ENCODE measurements at places on chromosomes 2 and 18. TPM values are rescaled to one million over a fixed set of nuclear protein-coding genes. Genes with fewer than 3 reads are reported as not detected.

Gene CBLN2
- 2.5 TPM for polyA plus RNA-seq

Gene PROC
- 0.93 TPM for polyA plus RNA-seq

DNA sequence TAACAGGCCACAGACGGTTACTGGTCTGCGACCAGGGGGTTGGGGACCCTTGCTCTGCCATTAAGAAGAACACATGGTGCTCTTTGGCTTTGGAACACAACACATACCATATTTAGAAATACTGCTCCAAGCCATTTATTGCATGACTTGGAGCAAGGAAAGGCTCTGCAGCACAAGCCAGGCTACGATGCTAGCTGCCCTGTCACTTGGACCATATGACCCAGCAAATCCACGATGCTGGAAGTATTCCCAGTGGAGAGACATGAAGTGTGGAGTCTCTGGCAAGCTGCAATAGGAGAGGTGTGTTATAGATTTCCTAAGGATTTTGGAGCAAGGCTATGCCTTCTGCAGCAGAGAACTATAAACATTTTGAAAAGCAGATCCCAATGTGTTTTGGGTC lies 171.2 kb downstream of the HAUS1 start:
- DNase-seq: no peak

Gene LOXHD1
- polyA plus RNA-seq: 2.8 TPM

Gene UGT1A10
- not detected for polyA plus RNA-seq

GRCh38 chr2:240431271-240431660 lies 4.2 kb upstream of the GPC1 start:
- no peak for DNase-seq

- DNase-seq: no peak
Measured at GRCh38 chr2:39326644-39327043, 82.9 kb upstream of the CDKL4 start.

DNA sequence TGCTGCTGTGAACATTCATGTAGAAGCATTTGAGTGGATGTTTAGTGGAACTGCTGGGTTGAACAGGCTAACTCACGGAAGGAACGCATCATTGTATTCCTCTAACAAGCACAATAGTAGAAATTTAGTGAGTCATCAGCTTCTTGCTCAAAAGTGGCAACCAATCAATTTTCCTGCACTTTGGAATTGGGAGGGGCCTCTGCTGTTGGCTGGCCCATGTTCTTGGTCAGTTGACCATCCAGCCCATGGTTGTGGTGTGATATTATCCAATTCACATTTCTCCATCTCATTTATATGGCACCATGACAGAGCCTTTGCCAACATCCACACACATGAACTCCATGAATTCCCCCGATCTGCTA lies 95.0 kb downstream of the TNFRSF11A start:
- DNase-seq: peak; percentile 12

DNA sequence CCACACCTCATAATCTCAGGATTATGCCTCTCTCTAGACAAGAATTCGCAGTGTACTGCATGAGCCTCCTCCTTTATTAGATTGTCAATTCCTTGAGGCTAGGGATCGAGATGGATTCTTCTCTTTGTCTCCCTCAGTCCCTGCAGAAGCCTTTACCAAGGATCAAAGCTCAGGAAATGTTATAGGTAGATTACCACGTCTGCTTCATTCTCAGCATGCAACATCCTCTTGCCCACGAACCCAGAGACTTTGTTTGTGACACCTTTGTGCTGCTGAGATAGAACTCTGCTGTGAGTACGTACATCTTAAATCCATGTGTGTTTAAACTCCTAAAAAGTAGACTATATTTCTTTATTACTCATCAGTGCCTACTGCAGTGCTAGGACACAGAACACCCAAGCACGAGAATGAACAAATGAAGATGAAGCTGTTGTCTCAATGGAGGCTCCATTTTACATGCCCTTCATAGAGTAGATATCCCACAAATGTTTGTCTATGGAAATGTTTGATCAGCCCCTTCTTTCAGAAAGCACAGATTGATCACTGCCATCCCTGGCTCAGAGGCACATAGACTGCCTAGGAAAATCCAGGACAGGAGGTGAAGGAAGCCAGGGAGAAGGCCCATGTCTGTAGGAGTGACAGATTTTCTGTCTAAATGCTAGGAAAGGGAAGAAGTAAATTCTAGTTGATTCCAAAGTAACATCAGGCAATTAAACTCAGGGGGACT lies 98.8 kb upstream of the KLHL29 start:
- DNase-seq: no peak

- no peak for DNase-seq
Measured at GRCh38 chr2:139427164-139427563, 647.0 kb upstream of the NXPH2 start.

DNA sequence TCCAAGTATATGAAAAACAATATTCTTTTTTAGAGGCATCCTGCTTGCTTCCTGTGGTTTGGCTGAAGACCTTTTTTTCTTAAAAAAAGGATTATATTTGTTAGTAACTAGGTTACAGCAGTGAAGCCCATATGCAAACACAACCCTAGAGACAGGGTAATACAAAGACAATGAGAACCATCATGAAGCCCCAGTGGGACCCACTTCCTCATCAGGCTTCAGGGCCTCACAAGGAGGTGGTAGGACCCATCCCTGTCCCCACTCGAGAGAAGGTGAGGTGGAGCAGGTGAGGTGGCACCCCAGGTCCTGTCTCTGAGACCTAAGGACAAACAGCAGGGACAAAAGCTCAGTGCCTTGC lies 80.3 kb downstream of the EDAR start:
- no peak for DNase-seq

DNA sequence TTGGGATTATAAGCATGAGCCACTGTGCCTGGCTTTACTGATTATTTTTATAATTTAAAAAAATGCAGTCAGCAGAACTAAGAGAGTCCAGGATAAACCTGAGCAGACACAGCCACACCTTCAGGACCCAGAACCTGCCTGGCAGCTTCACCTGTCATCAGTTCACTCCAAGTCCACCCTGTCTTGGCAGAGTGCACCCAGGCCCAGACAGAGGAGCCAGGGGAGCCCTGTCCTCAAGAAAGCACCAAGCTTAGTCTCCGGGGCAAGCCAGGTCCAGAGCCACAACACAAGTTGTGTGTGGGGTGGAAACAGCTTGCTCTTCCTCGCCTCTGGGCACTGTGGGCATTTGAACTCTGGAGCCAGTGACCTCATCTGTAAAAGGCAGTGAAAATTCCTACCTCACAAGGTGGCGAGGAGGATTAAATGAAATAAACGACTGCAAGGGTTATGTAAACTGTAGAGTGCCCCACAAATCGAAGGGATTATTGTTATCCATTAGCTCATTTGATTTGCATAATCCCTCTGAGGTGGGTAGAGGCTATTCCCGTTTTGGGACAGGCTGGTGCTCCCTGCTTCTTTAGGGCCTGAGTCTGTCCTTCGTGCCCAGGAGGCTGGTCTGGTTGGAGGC lies 24.7 kb downstream of the MYCN start:
- DNase-seq: no peak

Gene PDCD1
- 0.12 TPM for polyA plus RNA-seq

GRCh38 chr2:84474176-84474575 lies 15.1 kb upstream of the SUCLG1 start:
- DNase-seq: no peak

GRCh38 chr2:111671426-111672150 lies 212.4 kb downstream of the ANAPC1 start:
- peak; percentile 61 for DNase-seq

DNA sequence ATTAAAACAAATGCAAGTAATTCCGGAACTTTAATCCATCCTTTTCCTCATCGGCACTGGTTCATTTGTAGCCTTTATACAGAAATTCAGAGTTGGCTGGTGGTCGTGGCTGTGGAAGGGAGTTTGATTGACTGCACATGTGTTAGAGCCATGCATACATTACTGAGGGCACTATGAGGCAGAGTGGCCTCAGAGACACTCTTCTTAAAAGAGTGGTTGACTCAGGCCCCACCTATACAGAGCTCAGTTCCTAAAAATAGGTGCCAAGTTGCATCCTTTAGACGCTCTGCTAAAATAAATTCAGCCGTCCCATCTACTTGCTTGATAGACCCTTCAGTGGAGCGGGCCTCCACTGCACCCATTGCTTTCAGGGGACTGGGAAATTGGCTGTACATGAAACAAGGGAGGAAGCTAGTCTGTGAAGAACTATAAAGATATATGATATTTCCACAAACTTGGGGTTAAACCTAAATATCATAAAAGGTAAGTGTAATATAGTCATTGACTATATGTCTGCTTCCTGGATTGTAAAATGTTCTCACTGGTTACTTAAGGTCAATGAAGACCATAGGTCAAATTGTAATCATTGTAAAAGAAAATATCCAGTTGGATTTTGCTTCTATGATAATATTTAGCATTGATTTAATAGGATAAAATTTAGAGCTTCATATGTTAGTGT lies 298.9 kb downstream of the XIRP2 start:
- DNase-seq: no peak

Gene GALNT5
- polyA plus RNA-seq: 1.7 TPM

Gene SGO2
- 5.9 TPM for polyA plus RNA-seq

GRCh38 chr2:143732871-143733270 lies 603.7 kb downstream of the ARHGAP15 start:
- DNase-seq: no peak

- DNase-seq: peak; percentile 61
Measured at GRCh38 chr2:113977660-113978523, 88.0 kb downstream of the ACTR3 start.

DNA sequence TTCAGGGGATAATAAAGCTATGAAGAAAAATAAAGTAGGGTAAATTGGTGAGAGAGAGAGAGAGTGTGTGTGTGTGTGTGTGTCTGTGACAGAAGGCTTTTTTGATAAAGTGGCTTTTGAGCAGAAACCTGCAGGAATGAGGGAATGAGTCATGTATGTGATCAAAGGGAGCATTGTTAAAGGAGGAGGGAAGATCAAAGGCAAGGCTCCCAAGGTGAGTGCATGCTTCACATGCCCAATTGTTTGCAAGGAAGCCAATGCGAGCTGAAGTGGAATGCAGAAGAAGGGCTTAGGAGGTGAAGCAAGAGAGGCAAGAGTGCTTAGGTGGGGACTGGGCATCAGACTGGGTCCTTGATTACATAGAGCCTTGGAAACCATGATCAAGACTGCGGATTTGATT lies 96.8 kb downstream of the DNAH6 start:
- no peak for DNase-seq

Gene GCG
- 2.5 TPM for polyA plus RNA-seq

Gene ASPRV1
- polyA plus RNA-seq: 3.4 TPM

Gene MAP3K19
- polyA plus RNA-seq: not detected

DNA sequence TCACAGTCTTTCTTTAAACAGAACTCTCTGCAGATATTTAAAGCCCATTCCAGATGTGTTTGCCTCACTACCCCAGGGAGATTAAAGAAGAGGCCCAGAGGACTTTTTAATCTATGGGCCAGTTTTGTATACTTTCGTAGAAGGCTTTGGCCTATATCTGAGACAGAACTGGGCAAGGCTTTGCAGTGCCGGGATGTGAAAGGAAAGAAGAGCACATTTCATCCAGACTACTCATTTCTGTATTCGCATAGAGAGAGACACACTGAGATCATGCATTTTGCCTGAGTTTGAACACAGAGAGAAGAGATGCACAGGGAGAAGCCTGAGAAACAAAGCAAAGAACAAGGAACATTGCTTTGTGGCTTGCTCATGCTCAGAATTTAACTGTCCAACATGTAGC lies 54.9 kb upstream of the SLC5A7 start:
- DNase-seq: peak; percentile 26

DNA sequence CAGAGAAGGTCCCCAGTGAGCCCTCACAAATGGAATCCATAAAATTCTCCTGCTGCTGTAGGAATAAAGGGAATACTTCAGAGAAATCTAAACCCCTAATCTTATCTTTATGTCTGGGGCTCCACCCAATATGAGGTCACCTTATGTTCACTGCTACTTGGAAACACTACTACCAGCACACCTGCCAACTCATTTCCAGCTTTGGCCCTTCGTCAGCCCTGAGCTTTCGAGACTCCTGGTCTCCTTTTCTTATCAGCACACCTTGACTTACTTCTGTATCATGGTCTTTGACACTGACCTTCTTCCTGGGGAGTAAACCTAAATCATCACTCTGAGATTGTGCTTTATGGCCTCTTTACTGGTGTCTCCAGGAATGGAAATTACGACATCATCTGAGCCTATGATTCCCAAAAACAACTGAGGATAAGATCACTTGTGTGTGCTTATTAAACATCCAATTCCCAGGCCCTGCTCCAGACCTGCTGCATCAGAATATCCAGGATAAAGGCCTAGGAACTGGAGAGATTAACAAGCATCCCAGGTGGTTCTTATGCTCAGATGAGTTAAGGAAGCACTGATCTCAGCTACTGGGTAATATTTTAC lies 22.2 kb upstream of the ASNSD1 start:
- no peak for DNase-seq

DNA sequence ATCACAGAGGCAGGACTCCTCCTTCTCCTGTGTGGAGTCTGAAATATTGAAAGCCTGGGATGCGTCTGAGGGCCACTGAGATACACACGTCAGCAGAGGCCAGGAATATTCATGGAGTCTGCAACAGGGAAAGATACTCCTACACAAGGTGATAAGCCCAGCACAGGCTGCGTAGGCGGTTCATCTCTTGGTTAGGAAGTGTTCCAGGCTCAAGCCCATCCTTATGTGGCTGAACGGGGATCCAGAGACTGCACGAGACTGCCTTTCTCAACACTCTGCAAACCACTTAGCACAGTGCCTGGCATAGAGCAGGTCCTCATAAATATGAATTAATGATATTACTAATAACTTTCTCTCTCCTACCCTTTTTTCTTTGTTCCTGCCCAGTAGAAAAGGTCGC lies 29.2 kb upstream of the AGPS start:
- no peak for DNase-seq

Gene QPCT
- 8.4 TPM for polyA plus RNA-seq

GRCh38 chr2:128406736-128407554 lies 88.3 kb upstream of the HS6ST1 start:
- DNase-seq: no peak

DNA sequence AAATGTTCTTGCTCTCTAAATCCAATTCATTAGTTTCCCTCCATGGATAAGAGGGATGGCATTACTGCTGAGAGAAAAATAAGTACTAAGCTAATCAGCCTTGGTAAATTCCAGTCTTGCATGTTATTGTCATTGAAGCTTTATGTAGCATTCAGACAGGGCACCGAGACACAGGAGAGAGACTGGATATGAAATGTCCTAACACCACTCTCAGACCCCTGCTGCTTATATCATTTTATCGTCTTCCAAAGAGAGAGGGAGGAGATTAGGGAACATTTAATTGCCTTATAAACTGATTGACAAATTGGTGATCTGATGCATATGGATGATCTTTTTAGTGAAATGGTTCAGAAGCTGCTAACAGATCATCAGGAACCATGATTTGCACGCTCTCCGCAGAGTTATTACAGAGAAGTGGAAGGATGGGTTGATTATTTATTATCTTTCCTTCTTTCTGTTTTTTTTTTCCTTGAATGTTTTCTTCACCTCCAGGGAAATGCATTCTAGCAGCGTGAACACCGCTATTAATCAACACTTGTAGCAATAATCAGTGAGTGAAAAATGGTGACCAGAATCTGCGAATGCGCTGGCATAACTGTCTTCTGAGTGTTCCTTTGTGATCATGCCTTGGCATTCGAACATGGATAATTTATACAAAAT lies 150.7 kb upstream of the NRP2 start:
- no peak for DNase-seq

- no peak for DNase-seq
Measured at GRCh38 chr18:39962546-39962945, 1992.5 kb upstream of the PIK3C3 start.

GRCh38 chr2:176391148-176391419 lies 121.8 kb downstream of the MTX2 start:
- DNase-seq: no peak

GRCh38 chr18:9766076-9766481 lies 58.0 kb downstream of the RAB31 start:
- DNase-seq: no peak

GRCh38 chr2:100238471-100238870 lies 83.8 kb downstream of the LONRF2 start:
- DNase-seq: no peak
